ENCODE measurements at places on chromosomes 16 and 17.
A peak's percentile ranks its signal among the peaks of the same experiment; 100 is the strongest.

GRCh38 chr17:34511931-34512330 is 67.5 kb upstream of the TMEM132E start:
- DNase-seq, result no peak

- DNase-seq, result no peak
Measured at GRCh38 chr17:28970879-28971278, 19.6 kb upstream of the PHF12 start.

DNA sequence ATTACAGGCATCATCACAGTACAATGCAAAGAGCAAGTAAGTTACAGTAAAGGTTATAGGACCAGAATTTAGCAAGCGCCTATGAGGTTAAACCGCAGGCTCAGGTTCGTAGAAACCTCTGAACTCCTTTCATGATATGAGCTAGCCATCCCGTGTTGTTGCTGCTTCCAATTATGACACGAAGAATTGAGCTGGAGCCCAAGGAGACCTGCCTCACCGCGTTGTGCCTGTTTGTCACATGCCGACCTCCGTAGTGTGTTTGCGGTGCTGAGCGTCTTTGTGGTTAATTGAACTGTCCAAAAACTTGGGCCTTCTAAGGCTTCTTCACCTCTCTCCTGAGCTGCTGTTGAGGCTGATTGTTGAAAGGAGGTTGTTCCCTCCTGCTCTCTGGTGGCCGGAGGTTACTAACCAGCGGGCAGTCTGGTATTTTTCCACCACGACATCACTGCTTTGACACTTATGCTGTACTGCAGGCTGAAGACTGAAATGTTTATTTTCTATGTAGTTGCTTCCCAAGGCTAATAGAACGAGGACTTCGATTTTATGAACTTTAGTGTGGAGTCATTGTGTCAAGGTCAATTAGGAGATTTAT is 67.5 kb downstream of the SEC14L1 start:
- peak; percentile 80 for DNase-seq

GRCh38 chr17:74309902-74310301 is 16.1 kb upstream of the KIF19 start:
- no peak for DNase-seq

DNA sequence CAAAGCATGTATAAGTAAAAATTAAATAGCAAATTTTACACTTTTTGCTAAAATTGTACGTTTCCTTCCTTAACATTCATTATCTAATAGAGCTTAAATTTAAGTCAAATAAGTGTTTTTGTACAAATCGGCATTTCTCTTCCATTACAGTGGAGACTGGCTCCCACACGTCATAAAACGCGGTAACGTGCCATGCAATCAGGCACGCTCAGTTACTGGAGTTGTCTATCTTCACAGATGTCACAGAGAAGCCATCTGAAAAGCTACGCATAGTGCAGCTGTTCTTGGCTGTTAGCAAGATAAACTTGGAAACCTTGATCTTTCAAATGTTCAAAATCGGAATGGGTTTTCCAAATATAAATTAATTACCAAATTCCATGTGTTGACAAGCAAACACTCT is 165.3 kb downstream of the STX8 start:
- no peak for DNase-seq

All from myocyte (in vitro differentiated cells).